ENCODE measurements at places on chromosomes 6 and 20.

GRCh38 chr20:17822039-17822438, 122.3 kb downstream of the BANF2 start:
- H3K4me3 ChIP-seq = no peak overlapping the region
- no peaks in the 10 kb centered on the region for H3K4me1 ChIP-seq
- DNase-seq = no peak
- no peaks in the 10 kb centered on the region for H3K36me3 ChIP-seq

DNA sequence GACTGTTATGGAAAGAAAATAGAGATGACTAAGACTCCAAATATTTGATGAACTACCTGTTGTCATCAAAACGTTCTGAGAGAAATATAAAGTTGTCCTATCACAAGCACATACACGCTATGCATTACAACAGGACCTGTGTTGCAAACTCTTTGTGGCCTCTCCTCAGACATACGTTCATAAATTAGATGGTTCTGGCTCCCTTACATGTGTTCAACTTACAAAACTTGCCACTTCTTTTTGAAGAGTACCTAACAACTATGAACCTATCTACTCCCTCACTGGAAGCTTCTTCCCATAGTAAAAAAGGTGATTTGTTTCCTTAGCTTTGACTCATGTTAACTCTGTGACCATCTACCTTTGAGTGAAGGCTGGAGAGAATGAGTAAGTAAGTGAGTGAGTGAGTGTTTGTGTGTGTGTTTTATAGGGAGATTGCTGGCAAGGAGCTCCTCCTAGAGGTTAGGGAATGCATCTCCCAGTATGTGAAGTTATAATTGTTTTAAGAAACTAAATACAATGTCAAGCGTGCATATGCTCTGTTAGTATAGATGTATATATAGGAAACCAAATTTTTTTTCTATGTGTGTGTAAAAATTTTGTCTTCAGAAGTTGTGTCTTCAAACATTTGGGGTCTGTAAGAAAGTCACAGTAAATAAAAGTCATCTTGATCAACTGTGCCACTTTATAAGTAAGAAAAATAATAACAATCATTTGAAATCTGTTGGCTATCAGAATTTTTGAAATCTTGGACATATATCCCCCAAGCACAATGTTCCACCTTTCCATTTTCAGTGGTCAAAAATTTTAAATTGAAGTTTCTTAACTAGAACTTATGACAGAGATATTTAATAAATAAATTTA, 1211.1 kb upstream of the GJE1 start:
- no peaks in the 10 kb centered on the region for H3K27me3 ChIP-seq
- no peaks in the 10 kb centered on the region for H3K36me3 ChIP-seq
- H3K4me1 ChIP-seq = no peaks in the 10 kb centered on the region
- no peak overlapping the region for H3K4me3 ChIP-seq

DNA sequence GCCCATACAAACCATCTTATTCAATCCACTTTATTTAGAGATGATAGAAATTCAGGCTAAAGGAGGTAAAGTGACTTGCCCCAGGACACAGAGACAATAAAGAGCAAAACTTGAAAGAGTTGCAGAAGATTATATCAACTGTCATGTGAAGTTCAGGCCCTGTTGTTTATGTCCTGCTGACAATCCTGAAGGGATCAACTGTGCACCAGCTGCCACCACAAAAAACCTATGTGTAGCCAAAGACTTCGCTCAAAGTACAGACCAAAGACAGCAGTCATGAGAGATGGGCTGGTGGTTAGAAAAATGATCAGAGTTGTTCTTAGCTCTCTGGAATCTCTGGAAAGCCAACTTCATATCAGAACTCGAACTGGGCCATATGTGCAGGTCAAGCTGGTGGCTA, 16.0 kb upstream of the CITED2 start:
- no peaks in the 10 kb centered on the region for H3K27me3 ChIP-seq
- H3K36me3 ChIP-seq = no peaks in the 10 kb centered on the region
- no peak for DNase-seq
- H3K4me1 ChIP-seq = no peaks in the 10 kb centered on the region

DNA sequence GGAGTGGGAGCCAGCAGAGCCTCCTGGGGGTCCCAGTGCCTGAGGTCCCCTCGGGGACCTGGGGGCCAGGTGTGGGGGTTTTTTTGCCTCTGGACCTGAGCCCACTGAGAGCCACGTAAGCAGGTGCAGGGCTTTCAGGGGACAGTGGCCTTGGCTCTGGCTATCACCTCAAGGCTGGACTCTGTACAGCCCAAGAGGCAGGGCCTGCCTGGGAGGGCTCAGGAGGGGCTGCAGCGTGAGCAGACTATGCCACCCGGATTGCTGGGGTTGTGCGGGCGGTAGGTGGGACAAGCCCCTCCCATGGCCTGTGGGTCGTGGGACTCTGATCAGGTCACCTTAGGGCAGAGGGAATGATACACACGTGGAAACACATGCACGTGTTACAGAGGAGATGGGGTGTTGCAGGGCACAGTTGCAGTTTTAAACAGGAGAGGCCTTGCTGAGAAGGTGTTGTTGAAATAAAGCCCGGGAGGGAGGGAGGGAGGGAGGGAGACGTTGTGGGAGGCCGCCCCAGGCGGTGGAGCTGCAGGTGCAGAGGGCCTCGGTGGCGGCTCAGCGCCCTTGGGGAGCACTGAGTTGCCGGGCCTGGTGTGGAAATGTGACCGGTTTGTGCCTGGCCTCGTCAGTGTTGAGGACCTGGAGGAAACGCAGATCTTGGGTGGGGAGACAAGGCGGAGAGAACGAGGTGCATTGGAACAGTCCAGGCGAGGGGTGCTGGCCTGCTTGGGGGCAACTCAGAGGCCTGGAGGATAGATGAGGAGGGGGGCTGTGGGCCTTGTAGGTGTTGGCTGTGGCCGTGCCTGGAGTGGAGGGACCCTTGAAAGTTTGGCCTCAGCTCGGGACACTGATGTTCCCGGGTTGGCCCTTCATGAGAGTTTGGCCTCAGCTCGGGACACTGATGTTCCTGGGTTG, 2.3 kb downstream of the TCEA2 start:
- no peaks in the 10 kb centered on the region for H3K27me3 ChIP-seq
- no peak overlapping the region for H3K4me3 ChIP-seq
- H3K27ac ChIP-seq = no peak overlapping the region

- no peak overlapping the region for H3K27ac ChIP-seq
- no peaks in the 10 kb centered on the region for H3K27me3 ChIP-seq
- DNase-seq = no peak
- H3K4me3 ChIP-seq = no peak overlapping the region
- peaks cover 10% of the 10 kb centered on the region for H3K4me1 ChIP-seq
- H3K36me3 ChIP-seq = no peaks in the 10 kb centered on the region
Measured at GRCh38 chr6:154360476-154360875, 3.9 kb upstream of the IPCEF1 start.
